ENCODE measurements at places on chromosomes 4 and X. TPM values are rescaled to one million over a fixed set of nuclear protein-coding genes. Genes with fewer than 3 reads are reported as not detected.

GRCh38 chrX:30593440-30594200 is 16.1 kb upstream of the TASL start:
- no peak for DNase-seq
- no peak overlapping the region for H3K27ac ChIP-seq
- no peaks in the 10 kb centered on the region for H3K27me3 ChIP-seq
- no peaks in the 10 kb centered on the region for H3K4me1 ChIP-seq
- H3K36me3 ChIP-seq = no peaks in the 10 kb centered on the region

GRCh38 chrX:16445166-16445752 is 204.7 kb upstream of the S100G start:
- H3K36me3 ChIP-seq = no peaks in the 10 kb centered on the region
- no peak overlapping the region for H3K27ac ChIP-seq
- no peaks in the 10 kb centered on the region for H3K27me3 ChIP-seq
- no peaks in the 10 kb centered on the region for H3K4me1 ChIP-seq
- DNase-seq = peak; percentile 83

The DCHS2 gene
- total RNA-seq = 0.20 TPM

DNA sequence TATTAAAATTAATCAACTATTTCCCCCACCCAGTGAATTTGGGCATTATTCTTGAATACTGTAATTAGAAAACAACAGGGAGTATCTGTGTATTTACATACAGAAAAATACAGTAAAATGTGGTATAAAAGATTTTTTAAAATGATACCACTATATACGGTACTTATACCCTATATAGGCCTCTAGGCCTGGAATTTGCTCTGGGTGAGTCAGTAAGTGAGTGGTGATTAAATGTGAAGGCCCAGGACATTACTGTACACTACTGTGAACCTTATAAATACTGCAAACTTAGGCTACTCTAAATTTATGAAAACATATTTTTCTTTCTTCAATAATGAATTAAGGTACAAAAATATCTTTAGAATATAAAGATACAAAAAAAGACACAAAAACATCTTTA is 6.3 kb upstream of the CSN3 start:
- no peak overlapping the region for H3K27ac ChIP-seq
- no peak for DNase-seq
- H3K27me3 ChIP-seq = no peaks in the 10 kb centered on the region
- H3K4me3 ChIP-seq = no peak overlapping the region
- peaks cover 10% of the 10 kb centered on the region for H3K4me1 ChIP-seq
- no peaks in the 10 kb centered on the region for H3K36me3 ChIP-seq

DNA sequence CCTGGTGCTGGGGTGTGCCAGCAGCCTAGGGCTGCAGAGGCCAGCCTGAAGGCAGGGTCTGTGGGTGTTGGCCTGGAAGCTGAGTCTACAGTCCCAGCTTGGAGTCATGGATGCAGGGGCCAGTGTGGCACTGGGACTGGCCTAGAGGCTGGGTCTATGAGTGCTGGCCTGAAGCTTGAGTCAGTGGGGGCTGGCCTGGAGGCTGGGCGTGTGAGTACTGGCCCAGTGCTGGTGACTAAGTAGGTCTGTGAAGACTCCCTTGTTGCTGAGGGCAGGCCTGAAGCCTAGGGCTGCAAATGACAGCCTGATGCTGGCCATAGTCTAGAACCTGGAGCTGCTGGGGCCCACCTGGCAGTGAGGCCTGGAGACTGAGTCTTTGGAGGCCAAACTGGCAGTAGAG is 31.3 kb upstream of the ALG13 start:
- no peak overlapping the region for H3K27ac ChIP-seq
- no peaks in the 10 kb centered on the region for H3K36me3 ChIP-seq
- H3K27me3 ChIP-seq = no peaks in the 10 kb centered on the region
- H3K4me3 ChIP-seq = no peak overlapping the region

DNA sequence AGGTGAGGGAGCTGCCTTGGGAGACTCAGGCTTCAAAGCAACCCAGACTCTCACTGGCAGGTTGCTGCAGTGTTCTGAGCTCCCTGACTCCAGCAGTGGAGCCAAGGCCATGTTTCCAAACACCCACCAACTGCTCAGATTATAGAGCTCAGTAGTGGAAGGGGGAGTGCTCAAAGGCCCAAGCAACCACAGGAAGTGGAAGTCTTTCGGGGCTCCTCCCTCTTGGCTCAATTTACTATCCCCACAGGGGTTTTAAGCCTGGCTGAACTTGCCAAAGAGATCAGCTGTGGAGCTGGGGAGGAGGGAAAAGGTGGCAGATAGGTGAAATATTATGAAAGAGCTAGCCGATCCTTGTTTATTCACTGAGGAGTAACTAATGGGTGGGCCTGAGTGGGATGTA is 82.5 kb downstream of the HPRT1 start:
- H3K27me3 ChIP-seq = no peaks in the 10 kb centered on the region
- DNase-seq = peak; percentile 63
- H3K36me3 ChIP-seq = no peaks in the 10 kb centered on the region
- H3K4me3 ChIP-seq = no peak overlapping the region
- H3K4me1 ChIP-seq = no peaks in the 10 kb centered on the region

The XAGE1A gene
- total RNA-seq = not detected

The TMEM150C gene
- total RNA-seq = 19.5 TPM

DNA sequence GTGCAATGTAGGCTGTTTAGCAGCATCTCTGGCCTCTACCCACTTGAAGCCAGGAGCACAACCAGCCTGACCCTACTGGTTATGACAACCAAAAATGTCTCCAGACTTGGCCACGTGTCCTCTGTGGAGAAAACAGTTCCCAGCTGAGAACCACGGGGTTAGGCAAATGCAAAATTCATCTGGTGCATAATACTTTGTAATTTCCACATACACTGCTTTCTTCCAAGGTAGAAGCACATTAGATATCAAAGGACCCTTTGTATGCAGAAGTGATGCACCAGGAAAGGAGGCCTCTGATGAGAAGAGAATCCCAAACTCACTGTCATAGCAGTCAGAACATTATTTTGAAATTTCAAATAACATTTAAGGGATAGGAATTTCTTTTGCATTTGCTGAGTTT is 26.3 kb downstream of the MFAP3L start:
- no peaks in the 10 kb centered on the region for H3K27me3 ChIP-seq
- H3K4me3 ChIP-seq = no peak overlapping the region
- DNase-seq = no peak
- no peak overlapping the region for H3K27ac ChIP-seq

- H3K27ac ChIP-seq = no peak overlapping the region
- H3K27me3 ChIP-seq = no peaks in the 10 kb centered on the region
- no peak for DNase-seq
- no peaks in the 10 kb centered on the region for H3K4me1 ChIP-seq
- H3K4me3 ChIP-seq = no peak overlapping the region
Observed at GRCh38 chrX:53005327-53005726, 43.3 kb upstream of the GPR173 start.

DNA sequence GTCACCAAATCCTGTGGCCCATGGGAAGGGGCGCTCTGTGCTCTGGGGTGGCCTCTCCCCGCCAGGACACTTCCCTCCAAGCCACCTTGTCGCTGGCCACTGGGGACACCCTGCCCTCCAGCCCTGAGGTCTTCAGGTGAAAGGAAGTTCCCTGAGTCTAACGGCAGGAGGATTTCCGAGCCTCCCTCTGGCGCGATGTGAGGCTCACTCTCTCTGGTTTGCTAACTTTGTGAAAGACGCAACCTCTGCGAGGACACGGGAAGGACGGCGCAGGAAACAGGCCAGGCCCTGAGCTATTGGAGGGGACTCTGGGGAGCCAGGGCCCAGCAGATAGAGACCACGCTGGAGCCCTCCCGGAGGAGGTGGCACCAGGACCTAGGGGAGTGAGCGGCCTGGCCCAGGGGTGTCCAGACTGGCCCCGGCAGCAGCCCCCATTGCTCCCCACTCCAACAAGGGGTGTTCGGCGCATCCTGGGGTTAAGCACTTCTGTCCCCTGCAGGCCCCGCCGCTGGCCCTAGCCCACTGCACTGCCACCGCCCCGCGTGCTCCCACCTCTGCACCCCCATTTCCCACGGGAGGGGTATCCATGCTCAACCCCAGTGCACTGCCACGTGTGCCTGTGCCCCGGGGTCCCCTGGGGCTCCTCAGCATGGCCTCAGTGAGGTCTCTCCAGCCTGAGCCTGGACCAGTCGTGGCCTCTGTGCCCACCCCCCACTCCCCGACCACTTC is 72.2 kb upstream of the MXD4 start:
- DNase-seq = peak; percentile 45
- no peak overlapping the region for H3K27ac ChIP-seq
- H3K27me3 ChIP-seq = no peaks in the 10 kb centered on the region
- no peak overlapping the region for H3K4me3 ChIP-seq
- H3K4me1 ChIP-seq = no peaks in the 10 kb centered on the region

DNA sequence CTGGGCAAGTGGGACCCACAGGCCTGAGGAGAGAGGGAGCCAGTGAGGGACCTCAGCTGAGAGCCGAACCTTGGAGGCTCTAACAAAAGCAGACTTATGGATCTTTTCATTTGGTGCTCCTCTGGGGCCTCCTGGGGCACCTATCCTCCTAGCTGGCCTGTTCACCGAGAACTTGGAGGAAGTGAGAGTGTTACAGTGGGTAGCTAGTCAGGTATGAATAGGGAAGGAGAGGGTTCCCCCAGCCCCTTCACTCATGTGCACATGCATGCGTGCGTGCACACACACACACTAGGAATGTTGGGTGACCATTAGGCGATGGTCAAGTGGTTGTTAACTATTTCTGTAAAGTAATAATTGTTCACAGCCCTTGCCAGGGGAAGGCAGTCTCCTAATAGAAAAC is 18.6 kb upstream of the TMEM185A start:
- no peak for DNase-seq
- no peak overlapping the region for H3K27ac ChIP-seq
- no peaks in the 10 kb centered on the region for H3K36me3 ChIP-seq
- no peak overlapping the region for H3K4me3 ChIP-seq

The CT83 gene
- total RNA-seq = not detected

GRCh38 chr4:166363198-166363597 is 490.2 kb downstream of the TLL1 start:
- no peak overlapping the region for H3K27ac ChIP-seq
- no peaks in the 10 kb centered on the region for H3K36me3 ChIP-seq
- H3K27me3 ChIP-seq = no peaks in the 10 kb centered on the region

The GPC3 gene
- total RNA-seq = 125 TPM

GRCh38 chrX:38102875-38103274 is 96.5 kb downstream of the SYTL5 start:
- no peaks in the 10 kb centered on the region for H3K4me1 ChIP-seq
- H3K27ac ChIP-seq = no peak overlapping the region
- DNase-seq = no peak

DNA sequence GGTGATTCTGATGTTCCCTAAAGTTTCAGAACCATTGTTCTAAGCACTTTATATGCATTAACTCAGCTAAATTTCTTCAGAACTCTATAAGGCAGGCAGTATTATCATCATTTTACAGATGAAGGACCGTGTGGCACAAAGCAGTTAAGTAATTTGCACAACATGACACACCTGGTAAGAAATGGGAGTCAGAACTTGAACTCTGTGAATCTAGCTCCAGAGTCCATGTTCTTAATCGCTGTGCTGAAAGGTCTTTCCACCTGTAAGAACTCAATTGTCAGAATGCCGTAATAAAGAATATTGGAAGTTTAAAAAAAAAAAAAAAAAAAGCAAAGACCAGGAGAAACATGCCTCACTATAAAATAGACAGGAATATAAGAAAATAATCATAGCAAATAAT is 9.2 kb downstream of the HUWE1 start:
- H3K27ac ChIP-seq = no peak overlapping the region
- H3K4me1 ChIP-seq = peaks cover 3% of the 10 kb centered on the region
- DNase-seq = no peak
- H3K36me3 ChIP-seq = peaks cover 86% of the 10 kb centered on the region
- no peak overlapping the region for H3K4me3 ChIP-seq

The IL15 gene
- total RNA-seq = 0.50 TPM

GRCh38 chr4:36590343-36590742 is 308.9 kb downstream of the DTHD1 start:
- no peaks in the 10 kb centered on the region for H3K27me3 ChIP-seq
- no peak for DNase-seq
- no peaks in the 10 kb centered on the region for H3K4me1 ChIP-seq

DNA sequence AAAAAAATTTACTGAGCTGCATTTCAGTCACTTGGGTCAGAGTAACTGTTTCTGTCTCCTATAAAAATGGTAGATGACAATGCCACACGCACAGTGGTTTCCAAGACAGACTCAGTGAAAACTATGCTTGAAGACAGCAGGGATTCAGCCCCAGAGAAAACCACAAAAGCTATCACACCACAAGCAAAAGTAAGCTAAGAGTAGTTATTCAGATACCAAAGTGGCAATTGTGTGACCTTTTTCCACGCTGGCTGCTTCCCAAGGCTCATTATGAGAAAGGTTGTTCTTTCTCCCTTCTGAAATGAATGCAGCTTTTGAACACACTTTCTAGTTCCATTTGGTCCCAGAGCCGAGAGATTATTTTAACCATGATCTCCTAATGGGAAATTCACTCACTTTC is 46.4 kb upstream of the GPM6B start:
- H3K27me3 ChIP-seq = no peaks in the 10 kb centered on the region
- no peak for DNase-seq
- H3K36me3 ChIP-seq = no peaks in the 10 kb centered on the region
- H3K4me1 ChIP-seq = no peaks in the 10 kb centered on the region
- peak overlapping the region; percentile 83 for H3K27ac ChIP-seq

GRCh38 chr4:76233529-76233928 is 18.0 kb upstream of the FAM47E start:
- no peak overlapping the region for H3K4me3 ChIP-seq
- H3K27ac ChIP-seq = peak overlapping the region; percentile 81
- no peaks in the 10 kb centered on the region for H3K27me3 ChIP-seq
- no peaks in the 10 kb centered on the region for H3K4me1 ChIP-seq
- no peaks in the 10 kb centered on the region for H3K36me3 ChIP-seq

DNA sequence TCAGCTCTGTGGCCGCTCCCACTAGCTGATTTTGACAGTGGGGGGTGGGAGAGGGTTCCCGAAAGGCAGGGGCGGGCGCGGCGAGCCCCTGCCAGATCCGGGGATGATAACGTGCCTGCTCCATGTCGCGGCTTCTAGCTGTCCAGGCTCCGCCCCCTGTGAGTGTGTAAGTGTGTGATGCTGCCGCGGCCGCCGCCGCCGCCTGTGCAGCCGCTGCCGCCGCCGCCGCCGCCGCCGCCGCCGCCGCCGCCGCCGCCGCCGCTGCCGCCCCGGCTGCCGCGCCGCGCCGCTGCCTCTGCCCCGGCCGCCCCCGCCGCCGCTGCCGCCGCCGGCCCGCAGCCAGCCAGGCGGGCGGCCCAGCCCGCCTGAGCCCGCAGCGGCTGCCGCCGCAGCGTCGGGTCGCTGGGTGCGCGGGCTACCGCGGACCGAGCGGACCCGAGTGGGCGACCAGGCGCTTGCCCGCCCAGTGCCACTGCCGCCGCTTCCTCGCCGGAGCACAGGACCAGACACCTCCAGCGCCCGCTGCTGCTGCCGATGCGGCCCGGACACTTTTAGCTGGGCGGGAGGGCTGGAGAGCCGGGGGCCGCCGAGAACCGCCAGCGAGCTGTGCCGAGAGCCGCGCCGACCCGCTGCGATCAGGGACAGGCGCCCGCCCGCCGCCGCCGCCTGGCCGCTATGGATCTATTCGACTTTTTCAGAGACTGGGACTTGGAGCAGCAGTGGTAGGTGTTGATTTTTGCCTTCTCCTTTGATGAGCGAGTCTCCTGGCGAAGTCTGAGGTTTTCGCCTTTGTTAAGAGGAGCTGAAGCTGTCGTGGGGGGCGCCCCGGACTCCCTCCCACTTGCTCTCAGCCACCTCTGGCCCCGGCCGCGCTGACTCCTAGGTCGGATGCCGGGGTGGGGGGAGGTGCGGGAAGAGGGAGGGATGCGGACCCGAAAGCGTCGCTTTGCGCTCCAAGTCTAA is at the start of gene AFF2:
Gene AFF2 (plus strand): TSS at position 195 of the 963 bp plus-strand sequence. CDS start 481 bp downstream, at position 676.
- H3K4me3 ChIP-seq = peak within 1 kb of the TSS; percentile 78
- H3K36me3 ChIP-seq = no peaks in the 10 kb centered on the region
- no peaks in the 10 kb centered on the region for H3K4me1 ChIP-seq
- H3K27ac ChIP-seq = no peak within 1 kb of the TSS
- DNase-seq = peak; percentile 75

GRCh38 chr4:41934514-41934900 is 722 bp upstream of the TMEM33 start:
- H3K4me3 ChIP-seq = peak overlapping the region; percentile 95
- peaks cover 13% of the 10 kb centered on the region for H3K36me3 ChIP-seq
- DNase-seq = no peak
- no peak overlapping the region for H3K27ac ChIP-seq
- no peaks in the 10 kb centered on the region for H3K4me1 ChIP-seq
